ENCODE measurements at places on chromosomes 11 and 22.

DNA sequence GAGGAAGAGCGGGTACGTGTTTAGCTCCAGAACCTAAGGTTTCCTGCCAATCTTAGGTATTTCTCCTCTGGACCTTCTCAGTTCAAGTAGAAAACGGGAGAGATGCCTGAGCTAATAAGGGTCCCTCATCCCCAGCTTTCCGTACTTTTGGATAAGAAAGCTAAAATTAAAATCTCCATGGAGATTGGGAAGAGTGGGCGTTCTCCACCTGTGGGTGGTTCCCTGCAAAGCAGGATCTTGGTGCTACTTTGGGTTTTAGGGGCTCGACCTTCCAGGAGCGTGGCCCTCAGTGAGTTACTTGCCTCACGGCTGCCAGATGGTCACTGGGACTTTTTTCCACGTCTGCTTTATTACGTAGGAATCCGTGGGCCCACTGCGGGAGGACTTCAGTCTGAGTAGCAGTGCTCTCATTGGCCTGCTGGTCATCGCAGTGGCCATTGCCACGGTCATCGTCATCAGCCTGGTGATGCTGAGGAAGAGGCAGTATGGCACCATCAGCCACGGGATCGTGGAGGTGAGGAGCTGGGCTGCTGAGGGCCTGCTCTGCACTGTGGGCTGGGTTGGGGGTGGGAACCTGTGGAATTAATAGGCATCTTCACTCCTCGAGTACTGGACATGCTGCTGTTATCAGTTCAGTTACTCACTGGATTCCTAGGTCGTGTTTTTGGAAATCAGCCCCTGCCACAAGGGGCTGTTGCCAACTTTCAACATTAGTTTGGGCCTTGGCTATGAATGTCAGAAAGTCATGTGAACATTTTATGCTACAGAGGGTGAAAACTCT lies 17.8 kb upstream of the ST14 start:
- no peak for DNase-seq

GRCh38 chr11:58675334-58676155 lies 53.1 kb downstream of the CNTF start:
- DNase-seq = peak; percentile 78

DNA sequence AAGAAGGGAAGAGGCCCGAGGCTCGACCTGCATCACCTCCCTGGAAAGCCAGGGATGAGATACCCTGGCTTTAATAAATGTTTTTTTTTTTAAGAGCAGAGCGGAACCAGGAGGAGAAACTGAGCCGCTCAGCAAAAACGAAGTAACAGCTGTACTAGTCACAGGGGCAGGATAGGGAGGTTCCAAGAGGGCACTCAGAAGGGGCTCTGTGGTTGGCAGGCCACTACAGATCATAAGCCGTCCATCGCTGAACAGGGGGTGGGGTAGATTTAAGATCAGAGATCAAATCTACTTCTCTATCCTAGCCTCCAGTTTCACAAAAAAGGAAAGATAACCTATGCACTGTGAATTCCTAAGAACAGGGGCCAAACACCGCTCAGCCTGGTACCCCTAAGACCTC lies 625 bp downstream of the EIF3D start:
- no peak for DNase-seq

GRCh38 chr22:25903294-25903693 lies 161.3 kb downstream of the MYO18B start:
- DNase-seq = no peak

DNA sequence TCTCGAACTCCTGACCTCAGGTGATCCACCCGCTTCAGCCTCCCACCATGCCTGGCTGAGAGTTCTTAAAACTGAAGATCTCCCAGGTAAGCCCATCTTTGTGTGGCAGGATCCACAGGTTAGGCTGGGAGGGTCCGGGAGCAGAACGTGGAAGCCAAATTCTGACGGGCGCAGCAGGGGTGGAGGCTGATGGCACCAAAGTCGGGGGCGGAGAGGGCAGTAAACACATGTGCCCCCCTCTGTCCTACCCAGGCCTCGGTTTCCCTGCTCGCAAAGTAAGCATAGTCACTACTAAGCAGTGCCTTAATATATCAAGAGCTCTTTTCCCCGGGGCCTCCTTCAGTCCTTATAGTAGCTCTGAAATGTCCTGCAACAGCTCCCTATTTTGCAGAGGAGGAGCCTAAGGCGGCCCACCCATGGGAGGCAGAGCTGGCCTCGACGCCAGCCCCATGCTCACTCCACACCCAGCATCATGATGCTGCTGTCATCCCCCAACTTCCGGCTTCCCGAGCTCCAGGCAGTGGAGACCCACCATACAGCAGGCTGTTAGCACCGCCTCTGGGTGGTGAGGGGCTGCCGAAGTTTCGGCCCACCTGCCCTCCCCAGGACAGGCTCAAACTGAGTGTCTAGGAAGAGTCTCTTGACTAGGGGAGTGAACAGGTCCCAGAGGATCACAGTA lies 230.0 kb downstream of the CTTN start:
- no peak for DNase-seq

- peak; percentile 56 for DNase-seq
Measured at GRCh38 chr22:49965091-49966040, 4.8 kb downstream of the PIM3 start.

GRCh38 chr11:33670250-33671011 lies 30.2 kb downstream of the C11orf91 start:
- no peak for DNase-seq

- DNase-seq = no peak
Measured at GRCh38 chr11:2927851-2928604, 1.2 kb downstream of the PHLDA2 start.

DNA sequence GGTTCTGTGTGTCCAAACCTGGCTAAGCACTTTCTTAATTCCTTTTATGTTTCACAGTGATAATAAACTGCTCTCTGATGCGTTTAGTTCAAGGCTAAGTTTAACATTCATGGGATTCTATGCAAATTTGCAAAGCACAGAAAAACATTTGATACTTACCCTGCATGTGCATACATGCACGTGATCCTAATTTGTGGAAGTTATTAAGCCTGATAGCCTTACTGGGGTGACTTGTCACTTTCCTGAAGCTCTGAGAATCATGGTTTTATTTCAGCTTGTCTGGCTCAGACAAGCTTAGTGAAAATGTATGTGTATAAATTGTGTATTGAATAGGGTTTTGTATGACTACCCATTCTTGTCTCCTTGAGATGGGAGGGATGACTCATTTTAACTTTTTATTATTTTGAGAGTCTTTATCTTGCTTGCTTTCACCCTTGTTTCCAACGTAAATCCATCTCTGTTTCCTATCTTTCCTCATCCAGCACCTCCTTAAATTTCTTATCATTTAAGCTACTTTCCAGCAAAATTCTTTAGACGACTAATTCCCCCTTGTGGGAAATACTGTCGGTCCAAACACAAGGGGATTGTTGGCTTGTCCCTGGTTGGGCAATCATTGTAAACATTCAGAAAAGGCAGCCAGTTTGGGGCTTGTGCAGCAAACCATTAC lies 167.1 kb downstream of the C11orf91 start:
- no peak for DNase-seq

GRCh38 chr11:83122050-83122449 lies 34.9 kb upstream of the PCF11 start:
- DNase-seq = no peak

GRCh38 chr11:119329320-119329719 lies 5.0 kb upstream of the RNF26 start:
- no peak for DNase-seq

DNA sequence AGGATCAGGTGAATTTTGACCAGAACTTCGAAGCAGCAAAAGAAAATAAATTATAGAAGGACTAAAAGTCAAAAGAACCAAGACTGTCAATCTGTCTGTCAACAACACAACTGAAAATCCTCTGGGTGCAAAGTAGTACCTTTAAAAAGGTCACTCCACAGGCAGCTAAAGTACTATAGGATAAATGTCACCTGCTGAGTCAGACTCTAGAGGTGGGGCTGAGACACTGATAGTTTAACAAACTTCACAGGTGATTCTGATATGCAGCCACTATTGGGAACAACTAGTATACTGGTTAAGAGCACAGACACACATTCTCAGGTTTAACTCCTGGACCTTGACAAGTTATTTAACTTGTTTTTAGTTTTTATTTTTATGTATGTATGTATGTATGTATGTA lies 107.3 kb downstream of the FCHSD2 start:
- no peak for DNase-seq

DNA sequence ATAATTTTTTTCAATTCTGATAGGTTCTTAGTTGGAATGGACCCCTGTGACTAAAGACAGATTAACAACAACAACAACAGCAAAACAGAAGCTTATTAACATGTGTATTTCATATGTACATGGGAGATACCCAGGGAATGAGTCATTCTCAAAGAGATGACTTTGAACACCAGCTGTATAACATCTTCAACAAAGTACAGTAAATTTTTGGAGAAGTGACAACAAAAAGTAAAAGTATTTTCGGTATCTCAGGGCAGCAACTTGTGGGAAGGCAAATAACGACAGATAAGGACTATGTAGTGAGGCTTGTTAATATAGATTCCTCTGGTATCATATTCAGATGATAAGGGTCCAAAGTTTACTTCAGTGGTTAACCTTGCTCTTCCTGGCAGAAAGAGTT lies 573.4 kb upstream of the RAG2 start:
- no peak for DNase-seq

DNA sequence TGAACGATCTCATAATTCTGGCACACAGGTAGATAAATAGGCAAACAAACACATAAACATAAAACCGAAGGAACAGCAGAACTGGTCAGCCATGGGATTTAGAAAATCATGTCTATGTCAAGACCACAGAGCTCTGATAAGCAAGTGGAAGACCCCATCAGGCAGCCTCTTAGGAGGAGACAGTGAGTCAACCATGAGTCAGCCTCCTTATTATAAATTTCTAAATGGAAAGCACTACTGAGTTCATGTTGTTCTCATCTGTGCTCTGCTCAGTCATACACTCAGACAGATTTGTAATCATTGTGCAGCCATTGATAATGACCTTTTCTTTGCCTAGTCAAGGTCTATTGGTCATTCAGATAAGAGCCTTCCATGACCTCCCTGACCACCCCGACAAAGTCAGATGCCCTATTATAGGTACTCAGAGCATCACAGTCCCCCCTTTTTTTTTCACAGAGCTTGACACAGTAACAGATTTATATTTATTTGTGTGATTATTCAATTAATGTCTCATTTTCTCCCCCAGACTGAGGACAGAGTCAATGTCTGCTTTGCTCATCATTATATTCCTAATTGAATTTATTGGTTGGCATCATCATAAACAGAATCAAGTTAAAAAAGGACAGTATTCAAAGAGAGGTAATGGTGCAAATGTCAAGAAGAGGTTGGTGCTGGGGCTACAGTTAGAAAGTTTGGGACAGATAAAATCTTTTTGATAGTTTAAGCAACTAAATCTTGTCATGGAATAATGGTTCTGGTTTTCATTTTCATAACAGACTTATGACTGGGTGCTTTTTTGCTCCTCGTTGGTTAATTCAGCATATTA lies 579.7 kb upstream of the CCDC90B start:
- DNase-seq = no peak

DNA sequence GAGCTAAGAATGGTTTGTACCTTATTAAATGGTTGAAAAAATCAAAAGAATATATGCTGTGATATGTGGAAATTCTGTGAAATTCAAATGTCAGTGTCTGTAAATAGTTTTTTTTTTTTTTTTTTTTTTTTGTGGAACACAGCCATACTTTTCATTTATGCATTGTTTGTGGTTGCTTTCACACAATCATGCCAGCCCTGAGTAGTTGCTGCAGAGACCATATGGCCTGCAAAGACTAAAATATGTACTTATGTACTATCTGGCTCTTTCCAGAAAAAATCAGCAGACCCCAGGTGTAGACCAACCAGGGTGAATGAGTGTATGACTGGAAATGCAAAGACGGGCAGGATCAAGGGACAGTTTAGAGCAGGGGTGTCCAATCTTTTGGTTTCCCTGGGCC lies 98.3 kb downstream of the PTPRJ start:
- DNase-seq = no peak

DNA sequence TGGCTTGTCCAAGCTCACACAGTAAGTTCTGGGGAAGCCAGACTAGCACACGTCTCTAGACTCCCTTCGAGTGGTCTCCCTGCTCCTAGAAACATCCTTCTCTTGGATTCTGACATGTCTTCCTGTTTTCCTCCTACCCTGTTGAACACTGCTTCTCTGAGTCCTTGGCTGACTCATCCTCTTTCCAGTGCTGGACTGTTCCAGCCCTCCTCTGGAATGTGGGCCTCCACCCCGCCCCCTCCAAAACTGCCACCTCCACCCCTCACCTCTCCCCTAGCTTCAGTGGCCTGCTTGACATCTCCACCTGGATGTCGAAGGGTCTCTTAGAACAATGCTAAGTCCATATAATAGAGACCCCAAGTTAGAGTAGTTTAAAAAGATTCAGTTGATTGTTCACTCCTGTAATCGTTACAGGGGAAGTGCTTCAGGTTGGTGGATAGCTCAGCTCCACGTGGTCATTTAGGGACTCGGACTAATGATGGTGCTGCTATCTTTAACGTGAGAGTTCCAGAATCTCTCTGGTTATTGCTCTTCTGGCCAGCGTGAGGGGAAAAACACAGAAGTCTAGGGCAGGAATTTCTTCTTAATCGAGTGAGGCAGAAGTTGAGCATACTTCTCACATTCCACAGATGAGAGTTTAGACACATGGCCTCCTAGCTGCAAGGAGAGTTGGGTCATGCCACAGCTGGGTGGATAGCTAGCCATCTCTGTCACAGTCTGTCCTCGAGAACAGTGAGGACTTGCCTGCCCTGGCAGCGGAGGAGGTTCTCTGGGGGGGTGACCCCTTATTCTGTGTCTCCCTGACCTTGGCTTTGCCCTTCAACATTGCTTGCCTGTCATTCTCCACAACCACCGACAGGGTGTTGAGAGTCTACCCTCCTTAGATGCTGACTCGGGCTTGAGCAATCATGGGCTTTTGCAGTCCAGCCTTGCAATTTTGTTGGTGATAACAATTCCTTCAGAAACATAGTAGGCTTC lies 4.7 kb upstream of the C11orf96 start:
- DNase-seq = no peak

DNA sequence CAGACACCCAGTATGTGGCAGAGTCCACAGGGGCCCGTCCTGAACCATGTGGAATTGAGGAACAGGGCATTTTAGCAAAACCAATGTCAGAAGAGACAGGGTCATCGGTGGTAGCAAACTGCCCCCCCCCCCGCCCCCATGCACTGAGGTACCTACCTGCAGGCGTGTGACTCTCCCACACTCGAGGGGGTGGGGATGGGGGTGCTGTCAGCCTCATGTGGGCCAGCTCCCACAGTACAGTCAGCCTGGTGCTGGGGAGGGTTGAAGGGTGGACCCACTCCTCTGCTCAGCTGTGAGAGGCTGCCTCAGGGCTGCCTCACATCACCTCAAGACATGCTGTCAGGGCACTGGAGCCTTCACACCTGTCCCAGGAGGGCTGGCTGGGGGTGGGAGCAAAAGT lies 10.7 kb upstream of the SUSD2 start:
- no peak for DNase-seq

- no peak for DNase-seq
Measured at GRCh38 chr11:45041596-45041995, 90.9 kb upstream of the TP53I11 start.

GRCh38 chr22:33917744-33918406 lies 2.4 kb downstream of the LARGE1 start:
- no peak for DNase-seq
